ENCODE measurements at places on chromosomes 1 and 21.

GRCh38 chr1:207745285-207745684 is 6.6 kb upstream of the CD46 start:
- DNase-seq: no peak

DNA sequence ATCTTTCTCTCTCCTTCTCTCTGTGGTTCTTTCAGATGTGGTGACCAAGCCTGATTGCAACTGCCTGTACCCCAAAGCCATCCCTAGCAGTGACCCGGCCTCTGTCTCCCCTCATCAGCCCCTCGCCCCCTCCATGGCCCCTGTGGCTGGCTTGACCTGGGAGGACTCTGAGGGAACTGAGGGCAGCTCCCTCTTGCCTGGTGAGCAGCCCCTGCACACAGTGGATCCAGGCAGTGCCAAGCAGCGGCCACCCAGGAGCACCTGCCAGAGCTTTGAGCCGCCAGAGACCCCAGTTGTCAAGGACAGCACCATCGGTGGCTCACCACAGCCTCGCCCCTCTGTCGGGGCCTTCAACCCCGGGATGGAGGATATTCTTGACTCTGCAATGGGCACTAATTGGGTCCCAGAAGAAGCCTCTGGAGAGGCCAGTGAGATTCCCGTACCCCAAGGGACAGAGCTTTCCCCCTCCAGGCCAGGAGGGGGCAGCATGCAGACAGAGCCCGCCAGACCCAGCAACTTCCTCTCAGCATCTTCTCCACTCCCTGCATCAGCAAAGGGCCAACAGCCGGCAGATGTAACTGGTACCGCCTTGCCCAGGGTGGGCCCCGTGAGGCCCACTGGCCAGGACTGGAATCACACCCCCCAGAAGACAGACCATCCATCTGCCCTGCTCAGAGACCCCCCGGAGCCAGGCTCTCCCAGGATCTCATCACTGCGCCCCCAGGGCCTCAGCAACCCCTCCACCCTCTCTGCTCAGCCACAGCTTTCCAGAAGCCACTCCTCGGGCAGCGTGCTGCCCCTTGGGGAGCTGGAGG is 12.7 kb downstream of the CSF1 start:
- DNase-seq: peak; percentile 38

DNA sequence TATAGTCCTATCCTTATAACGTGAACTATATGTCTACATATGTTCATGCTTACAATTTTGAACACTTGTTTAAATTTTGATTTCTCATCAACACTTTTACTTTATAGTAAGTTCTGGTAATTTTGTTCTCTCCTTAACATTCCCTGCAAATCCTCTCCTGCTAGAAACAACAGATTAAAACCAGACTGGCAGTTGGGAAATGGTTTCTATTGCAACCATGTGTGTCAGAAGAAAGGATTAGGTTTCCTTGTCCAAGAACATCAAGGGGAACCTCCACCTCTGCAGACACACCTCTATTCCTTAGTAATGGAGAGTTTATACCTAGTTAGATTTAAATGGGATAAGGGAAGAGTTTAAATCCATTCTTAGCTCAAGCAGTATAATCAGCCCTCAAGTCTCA is 3.3 kb upstream of the WARS2 start:
- no peak for DNase-seq

GRCh38 chr21:25133939-25134338 is 473.3 kb downstream of the MRPL39 start:
- no peak for DNase-seq
